Left ventricle myocardium superior (tissue), 1 donor: ENCODE measurements at places on chromosomes 6 and 20. TPM values are rescaled to one million over a fixed set of nuclear protein-coding genes. Genes with fewer than 3 reads are reported as not detected.

DNA sequence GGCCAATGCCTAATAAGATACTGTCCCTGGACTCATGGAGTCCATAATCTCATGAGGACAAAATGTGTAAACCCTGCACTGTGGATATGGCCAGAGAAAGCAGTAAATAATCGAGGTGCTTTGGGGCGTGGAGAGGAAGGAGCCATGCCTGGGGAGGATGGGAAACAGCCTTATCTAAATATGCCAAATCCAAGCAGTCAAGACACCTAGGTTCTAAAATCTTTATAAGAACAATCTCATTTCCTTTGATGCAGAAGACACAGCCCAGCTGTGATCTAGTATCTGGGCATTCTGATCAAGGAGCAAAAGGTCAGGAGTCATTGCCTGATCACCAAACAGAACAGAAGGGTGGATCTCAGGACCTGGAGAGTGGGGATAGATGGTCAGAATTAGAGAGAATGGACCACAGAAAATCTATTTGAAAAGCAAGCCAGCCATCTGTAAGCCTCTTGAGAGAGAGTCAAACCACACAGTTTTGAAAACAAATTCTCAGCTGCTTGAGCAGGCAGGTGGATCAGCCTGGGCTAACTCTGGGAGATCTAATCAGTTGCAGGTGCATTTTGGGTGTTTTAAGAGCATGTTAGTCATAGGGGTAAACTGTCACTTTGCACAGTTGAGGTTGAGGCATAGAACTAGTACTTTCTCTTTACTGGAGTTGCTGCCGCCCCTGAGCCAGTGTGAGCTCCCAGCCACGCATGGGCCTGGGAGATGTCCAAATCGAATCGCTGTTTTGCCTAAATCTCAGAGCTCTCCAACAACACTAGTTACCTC is 130.8 kb upstream of the TNFAIP3 start:
- no peak for DNase-seq

- DNase-seq: no peak
Observed at GRCh38 chr6:143107911-143108761, 47.4 kb downstream of the AIG1 start.

DNA sequence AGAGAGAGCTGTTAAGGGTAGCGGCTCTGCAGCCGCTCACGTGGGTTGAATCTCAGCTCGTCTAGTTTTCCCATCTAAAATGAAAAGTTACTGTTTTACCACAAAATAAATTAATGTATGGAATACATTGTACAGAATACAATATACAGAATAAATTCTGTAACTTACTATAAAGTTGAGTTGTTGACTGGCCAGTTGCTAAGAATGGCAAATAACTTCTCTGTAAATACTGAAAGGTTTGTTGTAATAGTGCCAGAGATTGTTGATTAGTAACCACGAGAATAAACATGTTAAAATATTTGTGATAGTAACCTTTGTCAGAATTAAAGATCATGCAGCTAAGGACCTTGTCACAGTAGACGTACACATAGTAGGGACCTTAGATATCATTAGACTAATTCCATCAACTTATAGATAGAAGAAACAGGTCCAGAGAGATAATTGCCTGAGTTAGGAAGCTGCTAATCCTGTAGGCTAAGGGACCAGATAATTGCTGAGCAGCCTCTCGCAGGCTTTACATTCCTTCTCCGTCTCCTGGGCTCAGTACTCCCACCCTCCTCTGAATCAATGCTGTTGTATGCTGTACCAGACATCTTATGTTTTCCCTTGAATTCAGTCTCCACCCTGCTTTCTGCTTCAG is 544 bp upstream of the NRM start:
- no peak for DNase-seq

C20orf202 gene
- total RNA-seq: 0.25 TPM

GRCh38 chr6:25556516-25556915 is 95.5 kb upstream of the SCGN start:
- peak; percentile 77 for DNase-seq

- peak; percentile 81 for DNase-seq
Observed at GRCh38 chr6:30720738-30721197, 616 bp downstream of the TUBB start.

STK38 gene
- total RNA-seq: 19.4 TPM

DNA sequence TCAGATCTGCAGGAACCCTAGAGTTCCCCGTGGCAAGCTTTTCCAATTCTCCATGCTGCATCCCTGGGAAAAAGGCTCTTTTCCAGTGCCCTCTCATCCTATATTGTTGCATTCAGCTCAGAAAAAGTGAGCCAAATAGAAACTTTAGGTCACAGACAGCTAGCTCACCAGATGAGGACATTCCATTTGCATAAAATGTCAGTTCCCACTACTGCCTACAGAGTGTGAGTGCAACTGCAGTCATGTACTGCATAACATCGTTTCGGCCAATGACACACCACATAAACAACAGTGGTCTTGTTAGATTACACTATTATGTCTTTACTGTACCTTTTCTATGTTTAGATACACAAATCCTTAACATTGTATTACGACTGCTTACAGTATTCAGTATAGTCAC is 8.6 kb downstream of the HS3ST5 start:
- no peak for DNase-seq

DNA sequence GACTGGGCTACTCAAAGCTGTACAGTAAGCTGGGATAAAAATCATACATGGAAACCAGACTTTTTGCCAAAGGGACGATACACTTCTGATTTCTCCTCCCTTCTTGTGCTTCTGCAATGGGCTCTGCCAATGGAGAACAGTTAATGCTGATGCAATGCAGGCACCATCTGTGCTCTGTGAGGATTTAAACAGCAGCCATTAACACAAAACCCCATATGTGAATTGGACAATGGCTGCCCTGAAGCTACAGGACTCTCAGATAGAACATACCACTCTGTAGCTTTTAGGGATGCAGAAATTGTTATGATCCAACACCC is 71.9 kb downstream of the GJA10 start:
- DNase-seq: no peak

GRCh38 chr6:88490908-88491264 is 324.7 kb upstream of the CNR1 start:
- no peak for DNase-seq

MMS22L gene
- 3.3 TPM for total RNA-seq
